ENCODE measurements at places on chromosomes 4 and X.

DNA sequence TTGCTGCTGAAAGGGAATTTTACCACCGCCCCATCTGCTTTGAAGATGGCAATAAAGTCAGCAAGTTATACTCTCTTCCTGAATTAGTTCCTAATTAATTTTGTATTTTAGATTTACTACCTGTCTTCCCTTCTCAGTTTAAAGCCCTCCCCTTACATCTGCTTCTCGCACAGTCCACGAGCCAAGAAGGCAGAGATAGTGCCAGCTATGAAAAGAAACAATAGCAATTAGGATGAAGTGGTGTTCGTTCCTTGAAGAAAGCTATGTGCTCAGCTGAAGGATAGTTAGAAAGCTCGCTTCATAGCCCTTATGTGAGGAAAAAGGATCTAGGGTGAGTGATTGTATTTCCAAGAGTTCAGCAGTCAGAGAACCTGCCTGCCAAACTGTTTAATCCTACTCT is 1678.8 kb upstream of the TENM3 start:
- DNase-seq, result no peak

DNA sequence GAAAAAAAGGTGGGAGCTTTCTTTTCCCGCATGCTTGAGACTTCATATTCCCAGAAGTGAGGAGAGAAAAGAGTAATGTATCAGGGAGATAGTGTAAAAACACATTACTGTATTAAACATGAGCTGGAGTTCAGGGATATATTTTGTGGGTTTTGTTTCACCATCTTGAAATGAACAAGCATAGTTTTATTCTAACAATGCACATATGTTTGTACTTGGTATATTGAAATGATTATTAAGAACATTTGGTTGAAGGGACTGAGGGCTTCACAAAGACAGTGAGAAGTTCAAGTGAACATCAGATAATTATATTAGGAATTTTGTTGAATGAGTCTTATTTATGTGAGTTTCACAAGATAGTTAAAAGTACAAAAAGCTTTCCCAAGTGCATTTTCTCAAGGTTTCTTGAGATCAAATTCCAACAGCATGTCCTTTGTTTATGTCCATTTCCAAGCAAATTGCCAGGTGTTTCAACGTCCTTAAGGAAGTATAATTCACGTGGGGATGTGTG is 368.8 kb downstream of the ANKRD50 start:
- no peak for DNase-seq

GRCh38 chr4:14008494-14008893 is 381.0 kb upstream of the BOD1L1 start:
- DNase-seq, result no peak

- no peak for DNase-seq
These were observed 28.2 kb downstream of the SLC9A7 start for GRCh38 chrX:46730765-46731164.

DNA sequence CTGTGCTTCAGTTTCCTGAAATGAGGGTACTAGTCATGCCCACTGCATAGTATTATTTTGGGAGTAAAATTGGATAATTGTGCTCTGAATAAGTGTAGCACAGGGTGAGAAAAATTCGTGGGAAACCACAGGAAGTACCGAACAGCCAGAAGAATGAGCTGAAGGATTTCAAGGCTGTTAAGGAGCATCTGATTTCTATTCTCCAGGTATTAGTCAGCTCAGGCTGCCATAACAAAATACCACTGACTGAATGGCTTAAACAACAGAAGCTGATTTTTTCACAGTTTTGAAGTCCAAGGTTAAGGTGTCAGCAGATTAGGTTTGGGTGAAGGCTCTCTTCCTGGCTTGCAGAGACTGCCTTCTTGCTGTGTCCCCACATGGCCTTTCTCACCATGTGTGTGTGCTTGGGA is 41.9 kb downstream of the WWC2 start:
- no peak for DNase-seq

- no peak for DNase-seq
These were observed 276.3 kb downstream of the DCTD start for GRCh38 chr4:182640932-182641331.
